ENCODE measurements at places on chromosomes 2 and 18. TPM values are rescaled to one million over a fixed set of nuclear protein-coding genes. Genes with fewer than 3 reads are reported as not detected.

Gene LYG2
- not detected for total RNA-seq

- no peaks in the 10 kb centered on the region for H3K36me3 ChIP-seq
- no peak for DNase-seq
Observed at GRCh38 chr18:46939337-46939963, 22.0 kb downstream of the KATNAL2 start.

GRCh38 chr2:137233091-137233490 lies 467.7 kb downstream of the THSD7B start:
- H3K4me3 ChIP-seq: no peak overlapping the region
- H3K36me3 ChIP-seq: no peaks in the 10 kb centered on the region
- DNase-seq: no peak
- no peaks in the 10 kb centered on the region for H3K27me3 ChIP-seq
- H3K4me1 ChIP-seq: no peaks in the 10 kb centered on the region

GRCh38 chr2:44817673-44818335 lies 123.7 kb upstream of the SIX3 start:
- no peaks in the 10 kb centered on the region for H3K4me1 ChIP-seq
- H3K36me3 ChIP-seq: no peaks in the 10 kb centered on the region
- no peak overlapping the region for H3K4me3 ChIP-seq
- DNase-seq: no peak

DNA sequence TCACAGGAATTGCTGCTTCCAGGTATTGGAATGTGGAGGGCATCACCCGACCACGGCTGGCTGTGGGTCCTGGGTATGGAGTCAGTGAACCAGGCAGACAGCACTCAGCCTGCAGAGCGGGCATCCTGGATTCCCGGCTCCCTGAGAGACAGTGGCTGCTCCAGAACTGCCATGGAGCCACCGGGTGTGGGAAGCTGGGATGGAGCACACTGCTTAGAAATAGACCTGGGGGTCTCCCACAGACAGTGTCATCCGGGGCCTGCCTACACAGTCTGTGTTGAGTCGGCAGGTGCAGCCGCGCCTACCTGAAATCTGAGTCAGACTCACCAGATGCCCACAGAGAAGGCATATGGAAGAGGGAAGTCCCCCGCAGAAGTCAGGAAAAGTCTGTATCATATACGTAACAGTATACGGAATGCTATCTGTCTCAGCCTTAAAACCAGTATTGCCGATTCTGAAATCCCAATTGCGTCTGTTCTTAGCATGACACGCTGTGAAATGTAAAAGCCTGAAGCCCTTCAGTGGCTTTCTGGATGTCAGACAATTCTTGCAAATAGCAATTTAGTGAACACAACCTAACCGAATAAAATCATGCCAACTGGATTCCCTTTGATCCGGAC lies 509.7 kb upstream of the MYT1L start:
- H3K27ac ChIP-seq: no peak overlapping the region
- no peak overlapping the region for H3K4me3 ChIP-seq
- DNase-seq: no peak
- H3K4me1 ChIP-seq: no peaks in the 10 kb centered on the region
